ENCODE measurements at places on chromosomes 7 and 10. TPM values are rescaled to one million over a fixed set of nuclear protein-coding genes. Genes with fewer than 3 reads are reported as not detected.
A peak's percentile ranks its signal among the peaks of the same experiment; 100 is the strongest.

DNA sequence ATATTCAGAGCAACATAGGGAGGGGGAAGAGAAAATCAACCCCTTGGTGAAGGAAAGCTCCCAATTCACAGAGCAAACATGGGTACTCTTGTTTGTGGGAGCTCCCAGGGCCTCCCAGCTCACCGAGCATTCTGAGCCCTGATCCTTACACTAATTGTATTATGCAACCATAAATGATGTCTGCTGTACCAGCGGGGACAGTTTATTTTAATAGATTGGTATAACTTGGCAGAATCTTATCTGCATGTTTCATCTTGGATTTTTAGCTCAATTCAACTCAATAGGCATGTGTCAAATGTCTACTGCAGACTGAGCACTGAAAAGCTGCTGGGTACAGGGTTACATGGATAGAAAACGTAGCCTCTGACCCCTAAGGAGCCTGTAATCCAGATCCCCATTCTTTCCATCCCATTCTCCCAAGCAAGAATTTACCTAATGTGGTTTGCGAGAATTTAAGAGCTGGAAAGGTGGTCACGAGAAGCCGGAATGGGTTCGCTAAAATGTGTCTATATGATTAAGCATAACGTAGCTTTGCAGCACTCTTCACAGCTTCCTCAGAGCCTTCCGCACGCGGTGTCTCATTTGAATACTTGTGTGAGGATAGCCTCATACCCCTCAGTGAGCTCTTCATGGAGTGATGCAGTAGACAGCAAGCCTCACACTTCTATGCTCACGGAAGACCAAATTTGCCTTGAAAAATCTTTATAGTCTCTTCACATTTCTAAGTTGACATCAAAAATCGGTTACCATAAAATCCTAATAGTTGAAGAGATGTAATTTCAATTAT is 18.3 kb downstream of the EGFR start:
- DNase-seq, result no peak

DNA sequence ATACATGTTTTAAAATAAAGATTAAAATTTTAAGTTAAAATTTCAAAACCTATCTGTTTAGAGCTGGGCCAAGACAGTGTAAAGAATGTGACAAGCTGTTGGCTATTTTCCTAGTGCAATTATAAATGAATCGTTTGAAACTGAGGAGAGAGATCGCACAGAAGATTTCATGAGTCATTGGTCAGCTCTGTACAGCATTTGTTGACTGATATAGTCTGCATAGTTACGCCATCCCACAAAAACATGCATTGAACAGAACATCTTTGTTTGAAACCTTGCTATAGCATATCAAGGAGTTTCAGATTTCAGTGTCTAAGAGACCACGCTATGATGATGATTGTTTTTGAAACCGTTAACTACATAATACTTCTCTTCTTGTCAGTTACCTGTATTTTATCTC is 1.3 kb upstream of the C10orf67 start:
- no peak for DNase-seq

DNA sequence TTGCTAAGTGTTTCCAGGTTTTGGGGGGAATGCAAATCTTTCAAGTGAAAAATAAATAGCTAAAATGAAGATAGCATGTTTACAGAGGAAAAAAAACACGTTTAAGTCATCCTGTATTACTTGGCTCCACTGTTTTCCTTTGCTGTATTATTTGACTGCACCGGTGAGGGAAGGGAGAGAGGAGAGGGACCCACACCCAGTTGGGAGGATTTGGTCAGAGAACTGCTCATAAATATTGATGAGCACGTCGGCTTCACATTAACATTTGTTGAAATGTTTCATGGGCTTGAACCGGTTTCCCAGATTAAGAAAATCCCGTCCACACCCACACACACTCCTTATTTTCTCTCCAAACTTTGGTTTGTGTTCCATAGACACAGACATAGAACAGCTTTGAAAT is 493.8 kb upstream of the MGMT start:
- no peak for DNase-seq

GRCh38 chr10:133166828-133167692 is 7.0 kb downstream of the KNDC1 start:
- no peak for DNase-seq

- peak; percentile 49 for DNase-seq
These were observed 4.6 kb downstream of the HMX3 start for GRCh38 chr10:123140164-123140982.

DNA sequence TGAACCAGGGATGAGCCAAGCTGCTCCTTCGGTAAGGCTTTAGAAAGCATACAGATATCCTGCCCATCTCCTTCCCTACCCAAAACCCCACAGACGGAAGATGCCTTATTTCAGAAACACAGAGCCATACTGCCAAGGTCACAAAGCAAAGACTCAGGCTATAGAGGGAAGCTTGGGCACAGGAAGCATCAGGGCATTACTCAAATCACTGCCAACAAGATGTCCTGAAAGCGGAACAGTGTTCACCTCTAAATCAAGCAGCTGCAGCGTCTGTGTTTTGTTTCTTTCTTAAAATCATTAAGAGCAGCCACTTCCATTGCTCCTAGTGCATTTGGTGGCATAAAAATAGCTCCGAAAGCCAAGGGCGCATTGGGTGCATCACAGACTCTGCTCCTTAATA is 307.3 kb downstream of the SORCS1 start:
- DNase-seq, result no peak

DNA sequence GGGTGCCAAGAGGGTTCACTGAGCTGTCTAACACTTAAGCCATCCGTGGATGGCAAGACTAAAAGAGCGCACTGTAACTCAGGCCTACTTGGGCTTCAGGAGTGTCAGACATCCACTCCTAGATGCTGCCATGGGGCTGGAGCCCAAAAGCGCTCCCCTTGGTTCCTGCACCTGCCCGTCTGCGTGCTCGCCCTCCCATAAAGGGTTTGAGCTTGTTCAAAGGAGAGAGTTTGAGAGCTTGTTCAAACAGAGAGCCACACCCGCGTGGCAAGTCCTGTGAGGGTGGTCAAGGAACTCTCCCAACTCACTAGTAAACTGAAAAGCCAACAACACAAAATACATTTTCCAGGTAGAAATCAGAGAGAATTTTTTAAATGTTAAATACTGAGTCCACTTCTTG is 256.7 kb downstream of the SEMA3A start:
- DNase-seq, result no peak

DNA sequence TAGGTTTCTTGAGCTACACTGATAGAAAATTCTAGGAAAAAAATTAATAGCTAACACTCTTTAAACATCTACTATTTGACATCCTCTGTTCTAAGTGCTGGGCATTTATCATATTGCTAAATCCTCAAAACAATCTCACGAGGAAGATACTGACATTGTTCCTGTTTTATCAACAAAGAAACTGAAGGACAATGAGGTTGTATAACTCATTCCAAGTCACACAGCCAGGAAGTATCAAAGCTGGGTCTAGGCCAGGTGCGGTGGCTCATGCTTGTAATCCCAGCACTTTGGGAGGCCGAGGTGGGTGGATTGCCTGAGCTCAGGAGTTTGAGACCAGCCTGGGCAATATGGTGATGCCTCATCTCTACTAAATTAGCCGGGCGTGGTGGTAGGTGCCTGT is 51.6 kb upstream of the IL6 start:
- DNase-seq, result no peak

DNA sequence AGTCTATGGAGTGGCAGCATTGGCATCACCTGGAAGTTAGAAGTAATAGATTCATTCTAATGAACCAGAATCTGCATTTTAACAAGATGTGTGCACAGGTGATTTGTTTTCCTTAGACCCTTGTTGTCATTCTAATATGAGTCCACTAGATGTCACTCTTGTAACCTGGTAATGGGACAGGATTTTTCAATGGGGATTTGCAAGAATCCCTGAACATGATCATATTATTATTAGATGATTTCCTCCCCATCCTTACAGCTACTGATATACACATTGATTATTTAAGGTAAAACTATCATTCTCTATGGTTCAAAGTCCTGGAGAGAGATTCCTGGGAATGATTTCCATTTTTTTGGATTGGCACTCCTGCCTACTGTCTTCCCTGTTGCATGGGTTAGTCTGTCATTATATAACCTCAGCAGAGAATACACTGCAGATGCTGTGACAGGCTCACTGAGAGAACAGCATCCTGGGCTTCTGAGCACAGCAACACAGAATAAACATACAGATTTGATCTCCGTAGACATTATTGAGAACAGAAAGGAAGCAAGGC is 194.9 kb downstream of the SUGCT start:
- no peak for DNase-seq

- no peak for DNase-seq
These were observed 3.5 kb downstream of the VIPR2 start for GRCh38 chr7:159141167-159141566.

GRCh38 chr7:121302214-121302745 is 26.5 kb upstream of the WNT16 start:
- DNase-seq, result no peak

- DNase-seq, result no peak
These were observed 677.0 kb upstream of the POT1 start for GRCh38 chr7:125606671-125607070.

DNA sequence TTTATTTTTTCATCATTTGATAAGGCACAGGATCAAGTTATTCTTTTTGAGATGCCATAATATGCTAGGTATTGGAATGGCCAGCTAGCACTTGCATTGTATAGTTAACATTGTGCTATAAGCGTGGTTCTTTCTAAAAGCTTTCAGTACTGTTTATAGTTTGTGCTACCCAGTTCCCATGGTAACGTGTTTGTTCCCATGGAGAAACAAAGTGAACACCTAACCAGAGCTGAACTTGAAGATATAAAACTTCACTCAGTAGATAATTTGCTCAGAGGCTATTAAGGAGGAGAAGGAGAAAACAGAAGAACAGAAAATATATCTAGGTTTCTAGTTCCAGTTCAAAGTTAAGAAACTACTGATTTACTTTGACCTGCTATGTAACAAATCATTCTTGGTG is 23.6 kb upstream of the ITGB8 start:
- no peak for DNase-seq

GRCh38 chr7:53050433-53050832 is 15.0 kb downstream of the POM121L12 start:
- no peak for DNase-seq

DNA sequence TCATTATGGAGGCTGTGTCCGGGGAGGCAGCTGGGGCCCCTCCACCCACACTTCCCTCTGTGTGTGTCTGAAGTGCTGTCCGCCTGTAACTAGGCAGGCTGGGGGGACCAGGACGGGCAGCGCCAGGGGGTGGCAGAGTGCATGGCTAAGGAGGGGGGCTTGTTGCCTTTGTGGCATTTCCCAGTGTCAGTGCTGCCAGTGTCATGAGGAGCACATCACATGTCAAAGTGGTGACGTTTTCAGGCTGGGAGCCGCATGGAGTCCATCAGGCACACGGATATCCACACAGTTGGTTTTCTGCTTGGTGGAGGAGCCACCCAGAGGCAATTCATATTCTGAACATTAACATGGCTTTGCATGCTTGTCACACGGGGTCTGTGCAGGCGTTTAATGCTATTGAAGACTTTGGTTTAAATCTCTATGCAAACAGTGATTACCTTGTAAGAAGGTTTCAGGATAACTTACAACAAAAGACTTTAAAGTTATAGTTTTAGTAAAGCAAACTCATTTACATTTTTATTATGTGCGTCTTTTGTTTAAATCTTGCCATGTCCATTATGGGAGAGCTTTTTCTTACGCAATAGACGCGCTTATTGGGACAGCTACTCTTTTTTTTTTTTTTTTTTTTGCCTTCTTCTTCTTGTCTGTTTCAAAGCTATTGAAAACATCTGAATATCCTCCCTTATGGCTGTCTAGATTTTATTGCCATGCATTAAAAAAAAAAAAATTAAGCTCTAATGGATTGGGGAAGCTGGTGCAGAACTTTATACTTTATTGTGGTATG is 52.9 kb downstream of the C10orf67 start:
- no peak for DNase-seq

DNA sequence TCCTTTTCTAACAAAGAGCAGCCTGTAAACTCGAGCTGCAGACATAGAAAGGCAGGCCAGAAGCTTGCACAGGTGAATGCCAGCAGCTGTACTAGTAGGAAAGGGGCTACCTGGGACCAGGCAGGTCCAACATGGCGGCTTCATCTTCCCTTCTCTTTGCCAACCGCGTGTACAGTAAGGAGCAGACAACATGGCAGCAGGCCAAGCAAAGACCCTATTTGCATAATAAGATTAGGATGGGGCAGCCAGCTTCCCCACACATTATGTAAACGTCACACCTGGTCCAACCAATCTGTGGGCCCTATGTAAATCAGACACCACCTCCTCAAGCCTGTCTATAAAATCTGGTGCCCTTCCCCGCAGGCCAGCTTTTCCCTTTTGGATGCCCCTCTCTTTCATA is 1186.5 kb upstream of the AUTS2 start:
- DNase-seq, result no peak

- DNase-seq, result no peak
These were observed 78.6 kb downstream of the CHCHD3 start for GRCh38 chr7:133003052-133003910.

DNA sequence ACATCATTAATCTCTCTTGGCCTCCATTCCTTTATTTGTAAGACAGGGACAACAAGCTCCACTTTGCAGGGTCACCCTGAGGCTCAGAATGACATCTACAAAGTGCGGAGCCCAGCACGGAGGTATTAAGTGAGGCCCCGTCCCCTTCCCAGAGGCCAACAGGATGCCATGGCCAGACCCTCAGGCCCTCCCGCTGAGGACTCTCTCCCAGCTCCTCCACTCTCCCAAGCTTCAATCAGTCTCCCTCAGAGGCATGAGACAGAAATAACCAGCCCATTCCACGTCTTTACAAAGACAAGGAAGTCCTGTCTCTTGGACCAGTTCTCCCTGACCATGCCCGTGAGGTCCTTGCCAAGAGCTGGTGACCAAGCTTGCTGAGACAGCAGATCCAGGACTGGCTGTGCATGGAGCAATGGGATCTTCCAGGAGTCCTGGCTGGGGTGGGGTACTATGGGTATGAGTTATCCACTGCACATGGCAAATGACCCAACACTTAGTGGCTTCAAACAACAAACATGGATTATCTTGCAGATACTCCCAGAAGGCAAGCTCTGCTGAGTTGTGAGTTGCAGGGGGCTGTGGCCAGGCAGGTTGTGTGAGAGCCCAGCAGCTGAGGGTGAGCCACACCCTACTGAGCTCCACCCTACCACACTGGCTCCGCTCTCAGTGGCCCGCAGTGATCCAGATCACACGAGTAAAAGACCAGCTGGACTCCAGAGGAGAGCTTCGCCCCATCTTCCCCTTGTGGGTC is 4.3 kb upstream of the PPIF start:
- peak; percentile 11 for DNase-seq

CFAP70 gene
- 2.0 TPM for total RNA-seq

TMEM176A gene
- not detected for total RNA-seq

WDR37 gene
- total RNA-seq, result 34.4 TPM

GNG11 gene
- total RNA-seq, result not detected

FAM237B gene
- total RNA-seq, result not detected

LRRC17 gene
- not detected for total RNA-seq

ZSCAN25 gene
- total RNA-seq, result 42.5 TPM

Measured in activated naive CD8-positive, alpha-beta T cell treated with anti-CD3 and anti-CD28 coated beads, Interleukin-2, amount 10 ng/mL, durations not matched to agents 7 days and 5 days (primary cell).